ENCODE measurements at places on chromosomes 3 and 15. TPM values are rescaled to one million over a fixed set of nuclear protein-coding genes. Genes with fewer than 3 reads are reported as not detected.

Gene C15orf39
- 33.7 TPM for total RNA-seq

Gene KBTBD13
- not detected for total RNA-seq

Gene GP5
- not detected for total RNA-seq

Gene RPSA
- 2,852 TPM for total RNA-seq

Gene NR1I2
- not detected for total RNA-seq

Gene C3orf52
- 14.7 TPM for total RNA-seq

Gene CATSPER2
- 0.80 TPM for total RNA-seq

Gene GASK1A
- total RNA-seq = not detected

Gene DZIP3
- total RNA-seq = 2.5 TPM

Gene ERICH6
- not detected for total RNA-seq

Gene DNAH12
- total RNA-seq = 0.02 TPM

Gene RIOX2
- total RNA-seq = 27.5 TPM

Gene LIPH
- total RNA-seq = 7.4 TPM

Gene SH2D7
- total RNA-seq = not detected

Gene ANKRD63
- not detected for total RNA-seq

Gene PLSCR2
- total RNA-seq = not detected

Gene GABRA5
- total RNA-seq = 109 TPM

All from A549 treated with RU486 at 1 μM for 4 hours (cell line).